ENCODE measurements at places on chromosomes 5 and 9. TPM values are rescaled to one million over a fixed set of nuclear protein-coding genes. Genes with fewer than 3 reads are reported as not detected.

DNA sequence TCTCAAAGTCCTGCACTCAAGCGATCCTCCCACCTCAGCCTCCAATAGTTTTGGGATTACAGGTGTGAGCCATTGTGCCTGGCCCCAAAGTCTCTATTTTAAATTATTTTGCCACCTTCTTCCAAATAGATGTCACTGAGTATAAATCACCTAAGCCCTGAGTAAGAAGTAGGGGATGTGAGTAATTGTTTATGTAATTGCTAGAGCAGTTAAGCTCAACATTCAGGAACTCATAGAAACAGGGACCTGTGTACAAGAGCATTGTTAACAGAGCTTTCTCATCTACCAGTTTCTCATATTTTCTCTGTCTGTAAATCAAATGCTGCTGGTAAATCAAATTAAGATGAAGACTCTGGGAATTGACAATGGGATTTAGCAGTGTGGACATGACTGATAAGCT, 26.3 kb downstream of the CDK7 start:
- DNase-seq, result no peak

GRCh38 chr9:82593501-82593900, 469.4 kb downstream of the RASEF start:
- no peak for DNase-seq

DNA sequence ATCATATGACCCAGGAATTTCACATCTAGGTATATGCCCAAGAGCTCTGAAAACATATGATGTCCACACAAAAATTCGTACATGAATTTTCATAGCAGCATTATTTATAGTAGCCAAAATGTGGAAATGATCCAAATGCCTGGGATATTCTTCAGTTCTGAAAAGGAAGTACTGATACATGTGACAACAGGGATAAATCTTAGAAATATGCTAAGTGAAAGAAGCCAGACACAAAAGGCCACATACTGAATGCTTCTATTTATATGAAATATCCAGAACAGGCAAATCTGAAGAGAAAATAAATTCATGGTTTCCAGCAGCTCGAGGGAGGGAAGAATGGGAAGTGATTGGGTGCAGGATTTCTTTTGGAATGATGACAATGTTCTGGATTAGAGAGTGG, 16.8 kb upstream of the ZBTB43 start:
- no peak for DNase-seq

DNA sequence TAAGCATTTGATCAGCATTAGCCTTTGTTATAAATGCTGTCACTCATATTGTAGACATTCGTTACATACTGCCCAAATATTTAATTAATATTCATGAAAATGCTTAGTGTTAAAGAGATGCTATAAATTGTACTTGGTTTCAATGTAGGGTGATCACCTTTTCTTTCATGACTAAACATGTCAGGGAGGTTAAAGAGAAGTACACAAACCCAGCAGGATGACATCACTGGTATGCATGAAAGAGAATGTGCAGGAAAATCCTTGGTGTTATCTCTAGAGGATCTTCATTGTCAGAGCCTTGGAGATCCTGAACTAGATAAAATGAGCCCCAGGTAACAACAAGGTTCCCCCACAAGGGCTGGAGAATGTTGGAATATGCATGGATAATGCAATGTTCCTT, 33.0 kb upstream of the SV2C start:
- DNase-seq, result no peak

- no peak for DNase-seq
These were observed 475.1 kb downstream of the SPOCK1 start for GRCh38 chr5:137024044-137024443.

MYO10 gene
- 8.2 TPM for polyA plus RNA-seq

GRCh38 chr5:75138689-75139088, 86.3 kb upstream of the GCNT4 start:
- no peak for DNase-seq

DNA sequence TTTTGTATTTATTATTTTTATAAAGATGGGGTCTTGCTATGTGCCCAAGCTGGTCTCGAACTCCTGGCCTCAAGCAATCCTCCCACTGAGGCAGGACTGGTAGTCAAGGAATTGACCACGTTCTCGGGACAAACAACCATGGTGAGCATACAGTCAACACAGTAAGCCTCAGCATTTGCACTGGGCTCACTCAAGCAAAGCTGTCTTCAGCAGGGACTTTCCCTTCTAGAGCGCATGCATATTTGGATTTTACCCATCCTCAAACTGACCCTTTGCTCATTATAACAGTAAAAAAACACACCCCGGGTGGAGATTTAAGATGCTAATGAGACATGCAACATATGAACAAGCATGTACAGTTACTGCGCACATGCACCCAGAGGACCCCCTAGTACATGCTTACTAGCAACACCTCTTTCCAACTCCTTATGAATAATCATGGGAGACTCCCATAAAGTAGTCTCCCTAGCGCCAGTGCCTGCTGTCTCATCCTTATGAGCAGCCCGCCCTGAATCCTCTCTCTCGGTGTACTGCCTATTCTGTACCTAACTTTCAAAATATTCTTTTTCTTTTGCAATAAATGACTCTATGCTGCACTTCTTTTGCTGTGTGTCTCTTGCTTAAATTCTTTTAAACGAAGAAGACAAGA, 41.5 kb downstream of the C5orf22 start:
- no peak for DNase-seq

GRCh38 chr9:108950168-108950567, 16.0 kb downstream of the ABITRAM start:
- DNase-seq, result no peak

TRIM36 gene
- polyA plus RNA-seq, result 4.6 TPM

SLC25A2 gene
- not detected for polyA plus RNA-seq
